ENCODE measurements at places on chromosomes 2 and 18.

- DNase-seq = no peak
These were observed 1.5 kb downstream of the ADD2 start for GRCh38 chr2:70766357-70767078.

DNA sequence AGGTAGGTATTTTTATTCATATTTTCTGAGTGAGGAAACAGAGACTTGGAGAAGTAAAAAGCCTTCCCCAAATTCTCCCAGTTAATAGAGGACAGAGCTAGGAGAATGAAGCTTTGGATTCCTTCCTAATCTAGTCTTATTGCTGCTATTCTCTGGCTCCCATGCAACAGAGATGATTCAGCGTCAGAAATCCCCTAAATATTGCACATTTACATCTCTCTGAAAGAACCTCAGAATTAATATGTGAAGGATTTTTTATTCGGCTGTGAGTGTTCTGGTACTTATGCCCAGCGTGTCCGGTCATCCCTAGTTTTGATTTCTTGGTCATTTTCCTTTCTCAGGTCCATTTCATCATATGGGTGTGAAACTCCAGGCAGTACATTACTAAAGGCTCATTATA lies 91.2 kb upstream of the SESTD1 start:
- peak; percentile 11 for DNase-seq

DNA sequence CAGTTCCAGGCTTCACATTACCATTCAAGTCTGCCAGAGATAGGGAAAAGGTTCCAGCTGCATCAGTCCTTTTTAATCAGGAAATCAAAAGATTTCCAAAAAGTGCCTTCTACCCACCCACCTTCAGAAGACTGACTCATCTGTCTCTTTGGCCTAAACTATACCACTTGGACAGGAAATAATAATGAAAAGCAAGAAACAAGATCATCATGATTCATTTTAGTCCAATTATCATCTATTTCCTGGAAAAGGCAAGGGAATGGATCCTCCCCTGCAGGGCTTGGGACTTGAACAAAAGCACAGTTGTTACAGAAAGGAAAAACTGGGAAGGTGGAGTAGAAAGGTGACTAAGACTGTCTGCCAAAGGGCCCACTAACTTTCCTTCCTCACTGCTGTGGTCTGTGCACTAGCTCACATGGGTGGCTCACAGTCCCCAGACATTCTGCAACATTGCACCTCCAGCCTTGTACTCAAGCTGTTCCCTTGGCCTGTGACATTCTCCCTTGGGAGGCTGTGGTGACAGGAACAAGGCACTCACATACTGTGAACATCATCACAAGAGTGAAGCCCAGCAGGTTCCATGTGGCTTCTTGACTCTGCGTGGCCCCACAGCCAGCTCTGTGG lies 75.3 kb downstream of the VSNL1 start:
- DNase-seq = no peak

DNA sequence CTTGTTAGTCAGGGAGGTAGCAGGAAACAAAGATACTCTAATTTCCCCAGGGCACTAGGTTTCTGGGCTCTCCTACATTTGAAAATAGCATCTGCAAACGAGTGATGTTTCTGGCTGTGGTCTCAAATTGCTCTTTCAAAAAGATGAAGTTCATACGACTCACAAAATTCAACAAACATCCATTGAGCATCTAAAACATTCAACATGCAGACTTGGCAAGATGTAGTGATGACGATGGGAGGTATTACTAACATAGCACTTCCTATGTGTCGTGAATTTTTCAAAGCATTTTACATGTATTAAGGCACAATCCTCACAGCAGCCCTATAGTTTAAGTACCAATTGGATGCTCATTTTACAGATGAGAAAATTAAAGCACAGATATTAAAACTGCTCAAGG lies 5.2 kb downstream of the CCBE1 start:
- no peak for DNase-seq

- DNase-seq = no peak
These were observed 562.9 kb upstream of the SETBP1 start for GRCh38 chr18:44117821-44118220.

GRCh38 chr2:158841850-158842249 lies 46.7 kb downstream of the DAPL1 start:
- peak; percentile 78 for DNase-seq

- DNase-seq = no peak
These were observed 29.4 kb upstream of the ASNSD1 start for GRCh38 chr2:189631849-189632248.

- no peak for DNase-seq
These were observed 591.7 kb upstream of the DDX18 start for GRCh38 chr2:117222809-117223208.

GRCh38 chr2:40740419-40740818 lies 288.5 kb upstream of the SLC8A1 start:
- no peak for DNase-seq

GRCh38 chr2:71702971-71703898 lies 249.9 kb downstream of the DYSF start:
- no peak for DNase-seq

- no peak for DNase-seq
These were observed 43.4 kb downstream of the PLEKHA3 start for GRCh38 chr2:178523596-178524134.

GRCh38 chr2:223976635-223977226 lies 19.5 kb downstream of the MRPL44 start:
- DNase-seq = peak; percentile 69

GRCh38 chr2:44093970-44094369 lies 74.7 kb upstream of the PPM1B start:
- no peak for DNase-seq

- peak; percentile 64 for DNase-seq
These were observed 69.2 kb upstream of the EPHA4 start for GRCh38 chr2:221641181-221641871.

- no peak for DNase-seq
These were observed 54.5 kb upstream of the UPP2 start for GRCh38 chr2:158047156-158047611.

DNA sequence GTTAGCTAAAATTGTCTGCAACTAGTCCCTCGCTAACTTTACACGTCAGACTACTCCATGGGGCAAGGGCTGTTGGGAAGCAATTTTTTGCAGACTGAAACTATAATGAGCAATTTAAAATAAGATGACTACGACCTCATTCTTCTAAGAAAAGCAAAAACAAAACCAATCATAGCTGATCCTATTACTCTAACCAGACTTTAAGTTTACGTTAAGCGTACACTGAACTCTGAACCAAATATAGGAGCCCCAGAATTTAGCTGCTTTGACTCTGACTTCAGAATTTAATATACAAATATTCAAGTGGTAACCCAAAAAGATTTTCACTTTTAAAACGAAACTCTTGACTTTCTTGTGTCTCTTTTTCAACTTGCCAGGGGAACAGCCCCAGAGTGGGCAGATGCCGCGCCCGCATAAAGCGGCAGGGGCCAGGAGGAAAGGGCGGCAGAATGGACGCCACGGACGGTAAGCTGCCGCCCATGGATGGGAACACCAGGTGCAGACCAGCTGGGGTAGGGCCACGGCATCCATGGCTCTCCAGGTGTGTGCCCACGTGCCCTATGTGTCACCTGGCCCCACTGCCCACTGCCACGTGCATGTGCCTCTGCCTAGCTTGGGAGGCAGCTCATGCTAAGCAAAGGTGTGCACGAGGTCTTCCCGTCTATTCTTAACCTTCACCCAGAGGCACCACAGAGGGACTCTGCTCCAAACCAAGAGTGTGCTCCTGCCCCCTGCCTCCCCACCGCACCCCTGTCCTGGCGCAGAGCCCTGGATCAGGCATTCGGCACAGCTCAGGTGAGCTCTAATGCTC lies 217.6 kb downstream of the HDAC4 start:
- no peak for DNase-seq

GRCh38 chr2:186349508-186349907 lies 136.6 kb upstream of the ZC3H15 start:
- DNase-seq = peak; percentile 24

- no peak for DNase-seq
These were observed 55.3 kb downstream of the RFTN2 start for GRCh38 chr2:197620133-197620532.

- DNase-seq = no peak
These were observed 110.1 kb upstream of the FBXO11 start for GRCh38 chr2:48016225-48017019.

GRCh38 chr2:167988296-167988695 lies 259.1 kb downstream of the STK39 start:
- no peak for DNase-seq

GRCh38 chr2:132415256-132415914 lies 1.2 kb upstream of the GPR39 start:
- DNase-seq = no peak

DNA sequence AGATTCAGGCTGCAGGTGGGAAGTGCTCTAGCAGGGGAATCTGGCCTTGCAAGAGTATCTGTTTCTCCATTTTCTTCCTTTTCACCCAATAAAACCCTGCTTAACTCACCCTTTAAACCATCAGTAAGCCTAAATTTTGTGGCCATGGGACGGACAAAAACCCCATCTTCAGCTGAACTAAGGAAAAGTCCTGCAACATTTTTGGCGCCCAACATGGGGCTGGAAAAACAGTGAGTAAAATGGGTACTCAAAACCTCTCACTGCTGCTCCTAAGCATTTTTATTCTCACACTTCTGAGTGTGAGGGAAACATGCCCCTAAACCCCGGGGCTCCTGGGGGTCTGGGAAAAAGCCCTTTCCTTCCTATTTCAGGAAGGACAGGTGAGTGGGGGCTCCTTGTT lies 414.3 kb downstream of the ZNF804A start:
- DNase-seq = peak; percentile 29

GRCh38 chr2:236180076-236180816 lies 12.1 kb upstream of the GBX2 start:
- peak; percentile 71 for DNase-seq

DNA sequence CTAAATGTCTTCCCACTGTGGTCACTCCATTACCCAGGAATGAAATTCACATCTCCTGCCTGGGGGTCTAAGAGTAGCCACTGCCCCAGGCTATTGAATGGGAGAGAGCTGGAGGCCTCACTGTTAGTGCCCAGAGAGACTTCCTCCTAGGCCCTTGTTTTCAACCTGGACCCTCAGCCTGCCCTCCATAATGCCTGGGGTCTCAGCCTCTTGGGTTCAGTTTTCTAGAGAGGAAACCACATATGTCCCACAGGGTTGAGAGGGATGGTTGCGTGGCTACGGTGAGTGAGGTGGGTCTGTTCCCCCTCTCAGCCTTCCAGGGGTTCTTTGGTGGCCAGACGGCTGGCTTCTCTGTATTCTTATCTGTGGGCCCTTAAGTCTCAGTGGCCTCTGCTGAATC lies 43.4 kb downstream of the SPATS2L start:
- no peak for DNase-seq

DNA sequence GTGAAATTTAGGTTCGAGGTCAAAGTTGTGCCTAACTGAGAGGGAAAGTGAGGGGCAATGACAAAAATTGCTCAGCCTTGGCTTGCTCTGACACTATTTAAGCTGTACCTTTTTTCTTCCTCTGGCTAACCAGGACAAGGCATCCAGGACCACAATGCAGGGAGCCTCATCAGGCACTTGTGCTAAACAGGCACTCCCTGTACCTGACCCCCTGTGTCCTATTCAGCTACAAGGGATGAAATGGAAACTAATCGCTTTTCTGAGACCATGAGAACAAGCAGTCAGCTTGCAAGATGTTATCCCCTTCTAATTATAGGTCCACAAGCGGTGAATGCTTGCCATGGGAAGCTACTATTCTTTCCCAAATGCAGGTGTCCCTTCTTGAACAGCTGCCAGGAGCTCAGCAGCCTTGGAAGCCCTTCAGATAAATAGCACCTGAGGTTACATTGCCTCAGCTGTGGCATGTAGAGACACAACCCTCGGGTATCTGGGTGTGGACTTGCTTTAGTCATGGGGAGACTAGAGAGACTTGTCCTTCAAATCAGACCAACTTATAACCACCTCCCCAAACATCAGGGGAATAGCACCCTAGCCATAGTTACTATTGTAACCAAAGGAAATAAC lies 19.1 kb upstream of the ITGA6 start:
- DNase-seq = no peak

DNA sequence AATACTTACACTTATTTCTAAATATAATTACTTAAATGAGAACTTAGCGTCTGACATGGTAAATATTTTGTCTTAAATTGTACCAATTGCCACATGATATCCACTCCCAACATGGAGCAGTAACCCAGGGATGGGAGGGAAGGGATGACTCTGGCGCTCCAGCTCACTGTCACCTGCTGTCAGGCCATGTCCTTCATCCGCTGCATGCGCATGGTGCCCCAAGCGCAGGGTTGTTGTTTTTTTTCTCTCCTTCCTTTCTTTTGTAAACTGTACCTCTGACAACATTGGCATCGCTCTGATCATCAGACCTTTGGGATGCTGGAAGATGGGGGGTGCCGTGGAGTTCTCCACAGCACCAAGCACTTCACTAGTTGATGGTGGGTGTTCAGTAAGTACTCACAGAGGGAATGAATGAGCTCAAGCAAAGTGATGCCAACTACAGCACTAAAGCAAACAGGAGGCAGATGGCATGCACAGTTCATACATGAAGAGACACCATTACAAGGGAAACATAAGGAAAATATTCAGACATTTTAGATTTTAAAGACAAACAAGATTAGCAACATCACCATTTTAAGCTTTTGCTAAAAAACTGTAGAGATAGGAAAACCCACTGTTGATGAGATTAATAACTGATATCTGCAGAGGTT lies 247.8 kb downstream of the GBX2 start:
- no peak for DNase-seq

- no peak for DNase-seq
These were observed 277.7 kb upstream of the SALL3 start for GRCh38 chr18:78701771-78702396.

DNA sequence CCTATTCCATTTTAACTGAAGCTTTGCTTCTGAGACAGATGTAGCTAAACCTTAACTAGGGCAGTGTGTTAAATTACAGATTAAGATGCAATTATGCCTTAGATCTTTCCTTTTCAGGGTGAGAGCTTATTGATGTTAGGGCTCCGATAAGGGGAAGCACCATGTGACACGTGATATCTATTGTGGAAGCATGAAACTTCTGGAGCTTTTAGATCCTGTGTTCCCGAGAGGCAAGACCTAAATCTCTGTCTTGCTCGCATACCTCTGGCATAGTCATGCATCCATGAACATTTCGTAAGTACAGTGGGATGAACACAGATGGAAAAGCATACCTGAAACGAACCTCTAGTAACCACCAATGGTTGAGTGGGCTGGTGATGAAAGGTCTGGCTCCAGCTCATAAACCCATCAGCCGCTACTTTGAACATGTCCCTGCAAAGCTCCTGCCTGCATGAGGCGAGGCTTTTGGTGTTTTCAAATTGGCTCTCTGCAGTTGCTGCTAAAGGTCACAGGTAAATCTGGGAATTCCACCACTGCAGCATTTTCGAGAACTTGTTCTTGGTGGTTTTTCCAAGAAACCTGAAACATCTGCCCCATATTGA lies 3.7 kb upstream of the NRP2 start:
- DNase-seq = no peak

GRCh38 chr2:12048550-12048949 lies 302.1 kb downstream of the LPIN1 start:
- DNase-seq = no peak

GRCh38 chr2:127261804-127262406 lies 32.0 kb downstream of the ERCC3 start:
- DNase-seq = peak; percentile 25

DNA sequence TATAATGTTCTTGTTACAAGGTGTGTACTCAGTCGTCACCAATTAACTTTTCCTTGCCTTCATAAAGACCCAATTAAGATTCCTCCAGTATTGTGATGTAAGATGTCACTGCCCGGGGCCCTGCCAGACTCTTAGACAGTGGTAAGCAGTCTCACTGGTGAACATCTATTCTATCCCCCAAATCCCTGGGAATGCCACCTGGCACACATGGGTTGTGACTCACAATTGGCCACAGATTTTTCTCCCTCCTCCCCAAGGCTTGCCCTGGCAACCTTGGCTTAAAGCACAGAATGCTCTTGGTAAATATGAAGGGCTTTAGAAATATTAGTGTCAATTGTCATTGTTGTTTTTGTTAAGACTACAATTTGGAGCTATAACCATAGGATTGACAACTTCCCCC lies 287.9 kb downstream of the ETAA1 start:
- no peak for DNase-seq
